ENCODE measurements at places on chromosomes 2 and 18.

- DNase-seq: no peak
These were observed 149.9 kb downstream of the CYRIA start for GRCh38 chr2:16515696-16516095.

DNA sequence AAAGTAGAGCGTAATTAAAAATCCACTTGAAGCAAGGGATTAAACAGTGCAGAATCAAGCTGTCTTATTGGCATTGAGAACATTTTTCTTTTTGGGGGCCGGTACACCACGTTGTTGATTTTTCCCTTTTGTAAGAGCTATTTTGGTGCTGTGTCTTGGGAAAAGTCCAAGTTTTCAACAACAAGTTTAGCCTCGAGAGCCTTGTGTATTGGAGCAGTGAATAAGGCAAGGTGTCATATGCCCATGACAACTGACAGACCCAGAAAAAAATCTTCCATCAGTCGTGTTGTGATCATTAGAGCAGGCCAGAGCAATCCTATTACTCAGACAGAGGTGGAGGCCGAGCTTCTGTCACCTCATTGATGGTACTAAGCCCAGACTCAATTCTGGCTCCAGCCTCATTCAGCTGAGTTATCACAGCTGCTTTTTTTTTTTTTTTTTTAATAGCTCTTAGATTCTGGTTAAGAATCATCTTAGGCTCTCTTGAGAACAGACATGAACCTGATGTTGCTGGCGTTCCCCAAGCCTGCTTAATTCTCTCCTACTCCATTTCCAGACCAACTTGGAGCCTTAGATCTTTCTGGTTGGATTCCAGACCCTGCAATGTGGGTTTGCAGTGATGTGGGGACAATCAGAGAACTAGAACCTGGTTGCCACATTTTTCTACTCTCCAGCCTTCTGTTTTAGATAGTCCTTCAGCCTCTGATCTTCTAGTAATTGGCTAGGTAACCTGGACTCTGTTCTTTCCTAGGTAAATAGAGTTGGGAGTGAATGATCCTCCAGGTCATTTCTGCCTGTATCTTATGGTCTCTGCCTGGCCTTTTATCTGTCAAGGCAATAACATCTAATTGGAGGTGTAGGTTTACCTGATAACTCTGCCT, 43.1 kb downstream of the MOGAT1 start:
- no peak for DNase-seq

GRCh38 chr2:207969249-207969648, 56.1 kb downstream of the PLEKHM3 start:
- DNase-seq: no peak

DNA sequence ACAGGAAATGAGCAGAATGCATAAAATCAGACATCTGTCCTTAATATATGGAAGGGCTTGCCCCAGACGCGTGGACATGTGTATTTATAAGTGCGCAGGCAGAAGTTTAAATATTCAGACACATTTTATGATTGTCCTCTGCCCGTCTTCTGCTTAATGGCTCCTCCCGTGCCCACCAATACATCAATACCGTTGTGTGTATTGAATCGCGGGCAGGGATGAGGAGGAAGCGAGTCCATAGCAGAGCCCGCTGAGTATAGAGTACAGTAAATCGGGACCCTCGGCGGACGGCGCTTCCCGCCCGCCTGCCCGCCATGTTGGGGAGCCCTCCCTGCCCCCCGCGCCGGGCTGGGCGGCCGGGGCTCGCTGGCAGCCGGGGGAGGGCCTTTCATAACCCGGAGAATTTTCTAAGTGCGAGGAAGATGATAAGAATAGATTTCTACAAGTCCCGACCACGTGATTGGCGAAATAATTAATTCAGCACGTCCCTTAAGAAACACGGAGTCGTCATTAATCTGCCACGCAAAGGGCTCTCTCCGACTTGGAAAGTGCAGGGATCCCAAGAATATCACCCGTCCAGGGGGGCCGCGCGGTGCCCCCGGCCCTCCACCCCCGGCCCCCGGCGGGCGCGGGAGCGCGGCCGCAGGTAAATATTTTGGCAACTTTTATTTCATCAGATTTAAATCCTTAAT, at the start of gene HOXD3:
TSS of gene HOXD3 (plus strand) at position 501 of the 692 bp plus-strand sequence. CDS start 11,808 bp downstream, outside the sequence.
- no peak for DNase-seq

GRCh38 chr18:2572171-2572569, 813 bp downstream of the NDC80 start:
- DNase-seq: no peak

- DNase-seq: no peak
These were observed 75.0 kb upstream of the SLC1A4 start for GRCh38 chr2:64914247-64914646.

DNA sequence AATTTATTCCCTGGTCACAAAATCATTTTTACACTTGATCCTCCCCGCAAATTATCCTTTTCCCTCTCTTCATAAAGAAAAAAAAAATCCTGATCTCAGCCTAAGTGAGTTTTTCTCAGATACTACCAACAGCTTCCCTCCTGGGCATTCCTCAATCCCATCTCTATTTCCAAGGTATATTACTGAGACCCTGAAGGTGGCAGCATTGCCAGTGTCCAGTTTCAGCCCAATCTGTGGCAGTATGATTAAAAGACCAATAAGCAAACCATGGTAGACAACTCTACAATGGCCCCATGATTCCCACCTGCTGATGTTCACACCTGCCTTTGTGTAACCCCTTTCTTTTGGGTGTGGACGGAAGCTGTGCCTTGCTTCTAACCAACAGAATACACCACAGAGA, 45.1 kb downstream of the CCDC93 start:
- DNase-seq: no peak

GRCh38 chr2:224994242-224994823, 47.9 kb downstream of the DOCK10 start:
- DNase-seq: no peak

DNA sequence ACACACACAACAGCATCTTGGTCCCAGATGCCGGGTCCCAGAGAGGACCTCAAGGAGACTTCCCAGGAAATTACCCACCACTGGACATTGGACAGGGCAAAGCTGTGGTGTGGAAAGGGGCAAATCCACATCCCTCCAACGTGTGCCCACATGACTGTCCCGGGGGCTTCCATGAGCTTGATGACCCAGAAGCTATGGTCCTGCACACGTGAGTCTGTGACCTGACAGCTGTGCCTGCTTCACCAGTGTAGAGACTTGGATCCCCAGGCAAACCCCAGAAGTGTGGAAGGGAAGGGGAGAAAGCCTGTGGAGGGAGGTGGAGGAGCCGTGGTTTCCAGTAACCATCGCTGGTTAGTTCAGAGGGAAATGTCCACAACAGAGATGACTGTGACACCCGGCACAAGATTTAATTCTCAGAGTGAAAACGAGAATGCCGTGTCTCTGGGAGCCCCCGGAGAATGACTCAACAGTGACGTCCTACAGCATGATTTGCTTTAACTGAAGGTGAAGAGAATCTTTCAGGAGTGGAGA, 19.1 kb upstream of the GPR55 start:
- peak; percentile 78 for DNase-seq

DNA sequence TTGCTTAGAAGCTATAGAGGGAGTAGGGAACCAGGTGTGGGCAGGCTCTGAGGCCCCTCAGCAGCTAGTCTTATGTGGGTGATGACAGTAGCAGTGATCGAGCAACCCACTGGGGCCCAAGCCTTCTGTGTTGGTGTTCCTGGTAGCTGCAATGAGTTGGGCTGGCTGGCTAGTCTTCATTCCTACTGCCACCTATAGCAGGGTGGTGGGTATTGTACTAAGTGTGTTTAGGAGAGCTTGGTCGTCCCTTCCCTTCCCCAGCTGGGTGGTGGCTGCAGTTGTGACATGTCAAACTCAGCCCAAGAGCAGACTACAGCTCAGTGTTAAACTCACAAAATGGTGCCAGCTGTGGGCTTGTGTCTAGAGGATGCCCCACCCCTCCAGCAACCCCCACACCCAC, 486.1 kb upstream of the UBE2E3 start:
- DNase-seq: no peak

DNA sequence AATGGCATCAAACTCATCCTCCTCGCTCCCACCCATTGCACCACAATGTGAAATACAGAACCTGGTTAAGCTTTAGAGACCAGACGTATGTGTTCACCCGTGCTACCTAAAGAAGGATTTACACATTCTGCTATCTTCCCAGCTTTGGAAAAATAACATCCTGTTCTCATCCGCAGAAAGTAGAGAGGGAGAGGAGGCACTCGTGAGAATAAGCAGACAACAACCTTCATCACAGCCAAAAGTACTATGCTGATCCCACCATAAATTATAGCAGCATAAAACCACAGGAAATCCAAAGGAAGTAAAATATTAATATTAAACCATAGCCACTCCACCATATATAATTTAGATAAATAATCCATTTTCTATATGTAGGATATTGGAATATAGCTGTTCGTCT, 111.7 kb upstream of the NRP2 start:
- DNase-seq: no peak

- DNase-seq: no peak
These were observed 10.1 kb downstream of the CTIF start for GRCh38 chr18:48548921-48549320.

DNA sequence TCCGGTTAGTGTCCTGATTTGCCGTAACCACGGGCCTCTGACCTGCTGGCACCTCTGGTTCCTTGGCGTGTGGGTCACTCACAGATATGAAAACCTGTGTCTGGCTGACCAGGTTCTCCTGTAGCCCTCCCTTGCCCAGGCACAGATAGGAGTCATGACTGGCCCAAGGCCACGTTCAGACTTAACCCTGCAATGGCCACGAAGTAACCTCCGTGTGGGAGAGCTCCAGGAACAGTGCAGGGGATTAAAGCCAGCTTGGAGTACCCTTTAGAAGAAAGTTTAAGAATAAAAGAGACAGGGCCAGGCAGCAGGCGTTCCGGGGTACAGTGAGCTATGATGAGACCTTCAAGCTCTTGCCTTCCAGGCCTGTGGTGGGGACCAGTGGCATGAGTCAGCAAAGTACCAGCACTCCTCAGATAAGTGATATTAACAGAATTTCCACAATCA, 25.5 kb downstream of the CENPO start:
- DNase-seq: no peak

- no peak for DNase-seq
These were observed 103.9 kb upstream of the TEKT4 start for GRCh38 chr2:94767336-94767735.

- DNase-seq: no peak
These were observed 32.9 kb downstream of the SP140 start for GRCh38 chr2:230258483-230258882.

All from GM20000 (cell line).